Right atrium auricular region (tissue), 2 donors: ENCODE measurements at places on chromosomes 4 and X.

- H3K4me1 ChIP-seq, result peaks cover 44% of the 10 kb centered on the region
- peak overlapping the region; percentile 97 for H3K27ac ChIP-seq
- H3K36me3 ChIP-seq, result no peaks in the 10 kb centered on the region
- DNase-seq, result no peak
These were observed 2.0 kb downstream of the USP9X start for GRCh38 chrX:41087201-41087600.

- H3K36me3 ChIP-seq, result no peaks in the 10 kb centered on the region
- H3K4me1 ChIP-seq, result no peaks in the 10 kb centered on the region
- H3K4me3 ChIP-seq, result peak overlapping the region; percentile 63
- no peak for DNase-seq
These were observed 307 bp downstream of the ATG4A start for GRCh38 chrX:108091878-108092291.

- H3K27ac ChIP-seq, result peak overlapping the region; percentile 91
- no peak for DNase-seq
- no peaks in the 10 kb centered on the region for H3K4me1 ChIP-seq
- no peaks in the 10 kb centered on the region for H3K27me3 ChIP-seq
- no peaks in the 10 kb centered on the region for H3K36me3 ChIP-seq
These were observed 24.5 kb upstream of the SORBS2 start for GRCh38 chr4:185836241-185837084.

- H3K27ac ChIP-seq, result no peak overlapping the region
- DNase-seq, result no peak
- H3K36me3 ChIP-seq, result no peaks in the 10 kb centered on the region
- no peaks in the 10 kb centered on the region for H3K27me3 ChIP-seq
- H3K4me3 ChIP-seq, result no peak overlapping the region
These were observed 217.5 kb downstream of the BANK1 start for GRCh38 chr4:102007959-102008425.

GRCh38 chrX:21856504-21856903, 717 bp downstream of the YY2 start:
- no peaks in the 10 kb centered on the region for H3K27me3 ChIP-seq
- no peaks in the 10 kb centered on the region for H3K4me1 ChIP-seq
- no peak overlapping the region for H3K4me3 ChIP-seq
- peaks cover 12% of the 10 kb centered on the region for H3K36me3 ChIP-seq

DNA sequence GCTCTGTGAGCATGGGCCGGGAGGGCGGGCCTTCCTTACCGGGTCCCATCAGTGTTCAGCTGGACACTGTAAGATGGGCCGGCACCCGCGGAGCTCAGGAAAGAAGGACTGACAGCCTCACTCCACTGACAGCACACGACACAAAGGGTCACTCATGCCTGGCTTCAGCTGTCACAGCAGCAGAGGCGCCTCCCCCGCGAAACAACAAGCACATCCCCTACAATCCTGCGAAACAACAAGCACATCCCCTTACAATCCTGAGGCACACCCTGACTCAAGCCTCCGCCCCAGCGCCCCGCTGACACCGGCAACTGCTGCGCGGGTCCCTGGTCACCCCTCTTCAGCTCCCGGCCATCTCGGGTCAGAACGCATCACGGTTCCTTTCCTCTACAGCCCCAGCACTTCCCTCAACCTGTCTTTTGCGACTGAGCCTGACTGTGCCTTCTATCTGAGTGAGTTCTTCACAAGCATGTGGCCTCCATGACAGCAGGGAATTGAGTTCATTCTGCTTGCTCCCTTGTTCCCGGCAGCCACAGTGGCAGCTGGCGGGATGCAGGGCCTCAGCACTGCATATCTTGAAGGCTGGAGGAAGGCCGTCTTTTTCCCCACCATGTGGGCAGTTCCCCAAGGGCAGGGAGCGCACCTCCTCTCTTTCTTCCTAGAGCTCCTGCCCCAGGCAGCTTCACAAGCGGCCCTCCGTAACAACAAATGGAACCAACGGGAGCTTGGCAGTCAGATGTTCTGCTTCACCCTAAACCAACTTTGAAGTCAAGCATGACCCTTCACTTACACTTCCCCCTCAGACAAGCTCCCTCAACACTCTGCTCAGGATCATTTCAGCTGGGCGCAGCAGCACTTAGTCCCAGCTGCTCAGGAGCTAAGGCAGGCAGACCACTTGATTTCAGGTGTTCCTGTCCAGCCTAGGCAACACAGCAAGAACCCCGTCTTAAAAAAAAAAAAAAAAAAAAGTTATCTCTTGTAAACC, 39.6 kb downstream of the SCD5 start:
- no peak overlapping the region for H3K27ac ChIP-seq
- H3K4me3 ChIP-seq, result no peak overlapping the region
- H3K27me3 ChIP-seq, result no peaks in the 10 kb centered on the region
- H3K4me1 ChIP-seq, result peaks cover 8% of the 10 kb centered on the region
- no peak for DNase-seq
- no peaks in the 10 kb centered on the region for H3K36me3 ChIP-seq

DNA sequence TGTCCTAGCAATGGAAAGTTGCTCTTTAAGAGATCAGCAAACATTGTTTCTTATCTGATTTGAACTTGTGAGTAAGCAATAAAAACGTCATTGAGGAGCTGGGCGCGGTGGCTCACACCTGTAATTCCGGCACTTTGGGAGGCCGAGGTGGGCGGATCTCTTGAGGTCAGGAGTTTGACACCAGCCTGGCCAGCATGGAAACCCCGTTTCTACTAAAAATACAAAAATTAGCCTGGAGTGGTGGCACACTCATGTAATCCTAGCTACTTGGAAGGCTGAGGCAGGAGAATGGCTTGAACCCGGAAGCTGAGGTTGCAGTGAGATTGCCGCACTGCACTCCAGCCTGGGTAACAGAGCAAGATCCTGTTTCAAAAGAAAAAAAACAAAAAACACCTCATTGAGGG, 11.2 kb upstream of the PLAC8 start:
- no peaks in the 10 kb centered on the region for H3K36me3 ChIP-seq
- H3K27me3 ChIP-seq, result no peaks in the 10 kb centered on the region
- H3K27ac ChIP-seq, result no peak overlapping the region
- H3K4me1 ChIP-seq, result no peaks in the 10 kb centered on the region

DNA sequence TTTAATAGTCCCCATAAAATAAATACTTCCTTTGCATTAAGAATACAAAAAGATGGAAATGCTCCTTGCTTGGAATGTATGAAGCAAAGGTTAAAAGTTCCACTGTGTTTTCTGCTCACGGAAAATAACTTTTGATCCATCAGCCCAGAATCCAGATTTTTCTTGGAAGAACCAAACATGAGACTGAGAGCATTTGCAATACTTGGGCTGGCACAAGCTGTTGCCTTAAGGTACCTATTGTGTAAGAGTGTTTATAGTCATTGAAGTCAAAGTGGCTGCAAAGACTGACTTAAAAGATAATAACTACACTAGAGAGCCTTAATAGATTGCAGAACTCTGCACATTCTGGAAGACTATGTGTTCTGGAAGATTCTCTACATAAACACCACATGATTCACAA, 281.4 kb downstream of the RAB28 start:
- no peaks in the 10 kb centered on the region for H3K4me1 ChIP-seq
- no peaks in the 10 kb centered on the region for H3K36me3 ChIP-seq
- H3K27ac ChIP-seq, result no peak overlapping the region

DNA sequence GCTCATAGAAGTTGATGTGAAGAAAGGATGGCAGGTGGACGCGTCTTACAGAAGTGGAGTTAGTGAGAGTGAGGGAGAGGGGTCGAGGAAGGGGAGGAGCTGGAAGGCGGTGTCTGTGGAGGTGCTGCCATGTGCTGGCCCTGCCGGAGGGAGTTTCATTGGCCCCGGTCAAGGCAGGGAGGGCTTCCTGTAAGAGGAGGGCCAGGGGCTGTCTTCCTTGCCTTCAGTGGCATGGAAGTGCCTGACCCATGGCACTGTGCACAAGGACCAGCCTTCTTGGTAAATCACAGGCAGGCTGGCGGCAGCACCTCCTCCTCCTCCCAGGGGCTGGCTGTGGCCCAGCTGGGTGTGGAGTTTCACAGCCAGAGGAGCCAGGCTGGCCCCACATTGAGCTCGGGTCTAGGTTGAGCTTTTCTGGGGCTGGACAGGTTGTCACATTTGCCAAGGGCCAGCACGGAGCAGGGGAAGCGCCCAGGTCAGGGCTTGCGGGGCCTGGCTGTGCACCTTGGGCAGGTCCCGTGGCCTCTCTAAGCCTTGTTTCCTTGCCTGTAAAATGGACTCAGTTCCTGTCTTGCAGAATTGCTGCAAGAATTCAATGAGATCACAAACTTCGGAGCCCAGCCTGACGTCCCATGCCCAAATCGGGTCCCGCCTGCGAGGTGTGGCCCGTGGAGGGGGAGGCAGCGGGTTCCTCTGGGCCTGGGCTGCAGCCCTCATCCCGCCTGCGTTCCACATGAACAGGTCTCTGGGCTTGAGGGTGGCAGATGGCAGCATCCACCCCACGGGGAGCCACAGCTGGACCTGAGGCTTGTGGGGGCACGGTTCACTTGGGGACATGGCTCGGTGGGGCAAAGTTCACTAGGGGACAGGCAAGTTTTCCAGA, 7.0 kb downstream of the HTRA3 start:
- H3K27ac ChIP-seq, result peak overlapping the region; percentile 56
- H3K4me3 ChIP-seq, result no peak overlapping the region
- no peaks in the 10 kb centered on the region for H3K36me3 ChIP-seq
- no peaks in the 10 kb centered on the region for H3K27me3 ChIP-seq
- peaks cover 84% of the 10 kb centered on the region for H3K4me1 ChIP-seq

GRCh38 chr4:76585897-76586360, 150.9 kb downstream of the SHROOM3 start:
- peak overlapping the region; percentile 39 for H3K4me3 ChIP-seq
- no peaks in the 10 kb centered on the region for H3K36me3 ChIP-seq
- H3K27me3 ChIP-seq, result no peaks in the 10 kb centered on the region
- no peaks in the 10 kb centered on the region for H3K4me1 ChIP-seq
- peak overlapping the region; percentile 87 for H3K27ac ChIP-seq

GRCh38 chr4:90922174-90922573, 795.0 kb downstream of the CCSER1 start:
- H3K4me3 ChIP-seq, result no peak overlapping the region
- H3K4me1 ChIP-seq, result no peaks in the 10 kb centered on the region
- H3K36me3 ChIP-seq, result no peaks in the 10 kb centered on the region

GRCh38 chrX:139290310-139290709, 240.2 kb upstream of the F9 start:
- no peak overlapping the region for H3K4me3 ChIP-seq
- no peaks in the 10 kb centered on the region for H3K36me3 ChIP-seq
- no peak overlapping the region for H3K27ac ChIP-seq
- no peaks in the 10 kb centered on the region for H3K4me1 ChIP-seq
- H3K27me3 ChIP-seq, result no peaks in the 10 kb centered on the region

DNA sequence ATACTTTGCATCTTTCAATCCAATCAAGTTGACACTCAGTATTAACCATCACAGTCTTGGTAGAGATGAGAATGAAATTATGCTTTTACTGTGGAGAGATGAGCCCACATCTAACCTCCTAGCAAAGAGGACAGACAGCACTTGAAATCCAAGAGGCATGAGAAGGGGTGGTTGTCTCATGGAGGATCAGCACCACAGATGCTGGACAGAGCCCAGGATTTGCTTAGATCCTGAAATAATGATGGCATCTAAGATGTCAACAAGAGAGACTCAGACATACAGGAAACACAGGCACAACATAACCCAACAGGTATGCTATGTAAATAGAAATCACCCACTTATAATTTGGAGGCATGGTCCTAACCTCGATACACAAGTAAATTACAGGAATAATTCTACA, 74.3 kb upstream of the VCX2 start:
- H3K4me3 ChIP-seq, result no peak overlapping the region
- H3K27me3 ChIP-seq, result no peaks in the 10 kb centered on the region
- no peaks in the 10 kb centered on the region for H3K4me1 ChIP-seq
- no peak overlapping the region for H3K27ac ChIP-seq
- no peak for DNase-seq
- no peaks in the 10 kb centered on the region for H3K36me3 ChIP-seq

DNA sequence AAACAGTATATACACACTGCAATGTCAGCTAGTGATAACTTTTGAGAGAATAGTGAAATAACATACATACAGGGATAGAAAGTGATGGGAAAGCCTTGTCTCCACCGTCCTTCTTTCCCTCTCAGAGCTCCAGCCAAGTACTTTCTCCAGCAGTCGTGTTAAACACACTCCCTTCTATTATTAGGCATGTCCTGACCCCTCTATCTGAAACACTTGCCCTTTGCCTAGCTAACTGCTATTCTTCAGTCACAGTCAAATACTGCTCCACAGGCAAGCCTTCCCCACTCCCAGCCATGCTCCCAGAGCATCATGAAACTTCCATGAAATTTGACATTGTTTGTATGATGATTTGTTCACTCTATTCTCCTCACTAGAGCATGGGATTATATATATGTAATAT, 291.1 kb downstream of the TRIML1 start:
- H3K4me1 ChIP-seq, result peaks cover 19% of the 10 kb centered on the region
- H3K36me3 ChIP-seq, result no peaks in the 10 kb centered on the region
- H3K27me3 ChIP-seq, result no peaks in the 10 kb centered on the region
- H3K27ac ChIP-seq, result peak overlapping the region; percentile 41
- no peak for DNase-seq
